ENCODE measurements at places on chromosomes 16 and 17.

GRCh38 chr16:16144416-16144815 lies 78.9 kb downstream of the ABCC6 start:
- no peak for DNase-seq

GRCh38 chr17:81365601-81366585 lies 29.4 kb upstream of the BAHCC1 start:
- DNase-seq: peak; percentile 49

DNA sequence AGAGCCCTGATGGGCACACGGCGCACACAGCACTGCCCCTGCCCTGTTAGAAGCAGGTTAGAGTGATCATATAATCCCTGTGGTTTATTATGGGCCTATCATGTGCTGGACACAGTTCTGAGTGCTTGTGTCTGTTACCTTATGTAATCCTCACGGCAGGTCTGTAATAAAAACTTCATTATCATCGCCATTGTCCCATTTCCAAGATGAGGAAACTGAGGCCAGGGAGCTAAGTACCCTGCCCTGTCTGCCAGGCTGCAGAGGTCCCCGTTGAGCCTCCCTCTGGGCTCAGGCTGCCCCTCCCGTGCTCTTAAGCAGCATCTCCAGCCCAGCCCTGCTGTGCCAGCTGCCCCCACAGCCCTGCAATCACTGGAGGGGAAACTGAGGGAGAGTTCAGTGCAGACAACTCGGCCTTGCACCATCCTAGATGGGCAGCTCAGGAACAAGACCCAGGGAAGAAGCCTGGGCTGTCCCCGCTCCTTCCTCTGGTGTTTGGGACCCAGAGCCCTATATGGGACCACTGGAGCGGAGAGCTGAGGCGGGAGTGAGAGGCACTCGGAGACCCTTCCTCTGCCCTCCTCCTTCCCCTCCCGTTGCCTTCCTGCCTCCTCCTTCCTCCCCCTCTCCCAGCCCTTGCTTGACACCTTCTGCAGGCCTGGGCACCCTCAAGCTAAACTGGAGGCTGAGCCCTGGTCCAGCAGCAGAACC lies 42.0 kb downstream of the WNT3 start:
- DNase-seq: no peak

DNA sequence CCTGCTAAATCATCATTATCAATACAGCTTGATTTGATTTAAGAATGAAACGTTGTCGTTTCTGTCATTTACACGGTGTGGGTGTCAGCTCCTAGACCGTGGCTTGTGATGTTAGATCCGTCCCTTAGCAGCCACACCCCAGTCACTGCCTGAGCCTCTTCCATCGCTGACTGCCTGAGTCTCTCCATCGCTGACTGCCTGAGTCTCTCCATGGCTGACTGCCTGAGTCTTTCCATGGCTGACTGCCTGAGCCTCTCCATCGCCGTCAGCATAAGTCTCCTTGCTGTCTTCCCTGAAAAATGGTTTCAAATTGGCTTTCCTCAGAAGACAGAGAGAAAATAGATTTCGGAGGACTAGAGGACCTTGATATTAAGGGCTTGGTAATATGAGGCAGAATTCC lies 53.8 kb upstream of the CMIP start:
- DNase-seq: no peak

GRCh38 chr16:81698310-81698641 lies 80.8 kb upstream of the PLCG2 start:
- no peak for DNase-seq

DNA sequence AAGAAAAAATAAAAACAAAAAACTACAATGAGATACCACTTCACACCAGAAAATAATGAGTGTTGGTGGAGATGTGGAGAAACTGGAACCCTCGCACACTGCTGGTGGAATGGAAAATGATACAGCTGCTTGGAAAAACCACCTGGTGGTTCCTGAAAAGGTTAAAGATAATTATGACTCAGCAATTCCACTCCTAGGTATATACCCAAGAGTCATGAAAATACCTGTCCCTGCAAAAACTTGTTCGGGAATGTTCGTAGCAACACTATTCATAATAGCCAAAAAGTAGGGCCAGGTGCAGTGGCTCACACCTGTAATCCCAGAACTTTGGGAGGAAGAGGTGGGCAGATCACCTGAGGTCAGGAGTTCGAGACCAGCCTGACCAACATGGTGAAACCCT lies 8.1 kb upstream of the ITGAE start:
- no peak for DNase-seq

GRCh38 chr16:69120096-69120664 lies 12.2 kb downstream of the CHTF8 start:
- no peak for DNase-seq
